ENCODE measurements at places on chromosomes 4 and X.

GRCh38 chr4:99404595-99405287, 30.4 kb downstream of the ADH7 start:
- peak; percentile 7 for DNase-seq

DNA sequence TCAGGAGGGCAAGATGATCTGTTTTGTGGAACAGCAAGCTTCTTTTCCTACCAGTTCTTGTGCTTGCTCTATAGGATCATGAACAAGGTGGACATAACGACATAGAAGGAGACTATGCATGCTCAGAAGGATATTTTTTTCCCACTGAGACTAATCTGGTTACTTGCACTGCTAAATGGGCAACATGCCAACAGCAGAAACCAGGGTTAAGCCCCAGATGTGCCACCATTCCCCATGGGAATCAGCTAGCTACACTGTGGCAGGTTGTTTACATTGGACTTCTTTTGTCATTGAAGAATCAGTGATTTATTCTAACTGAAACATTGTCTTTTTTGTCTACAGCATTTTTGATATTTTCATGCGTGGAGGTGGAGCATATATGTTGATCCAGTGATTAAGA, 165.6 kb downstream of the C4orf33 start:
- DNase-seq: no peak

GRCh38 chrX:78375894-78376293, 48.5 kb upstream of the CYSLTR1 start:
- no peak for DNase-seq

GRCh38 chr4:21013501-21013900, 313.2 kb downstream of the PACRGL start:
- no peak for DNase-seq

- no peak for DNase-seq
Observed at GRCh38 chrX:24480400-24480865, 15.3 kb downstream of the PDK3 start.

DNA sequence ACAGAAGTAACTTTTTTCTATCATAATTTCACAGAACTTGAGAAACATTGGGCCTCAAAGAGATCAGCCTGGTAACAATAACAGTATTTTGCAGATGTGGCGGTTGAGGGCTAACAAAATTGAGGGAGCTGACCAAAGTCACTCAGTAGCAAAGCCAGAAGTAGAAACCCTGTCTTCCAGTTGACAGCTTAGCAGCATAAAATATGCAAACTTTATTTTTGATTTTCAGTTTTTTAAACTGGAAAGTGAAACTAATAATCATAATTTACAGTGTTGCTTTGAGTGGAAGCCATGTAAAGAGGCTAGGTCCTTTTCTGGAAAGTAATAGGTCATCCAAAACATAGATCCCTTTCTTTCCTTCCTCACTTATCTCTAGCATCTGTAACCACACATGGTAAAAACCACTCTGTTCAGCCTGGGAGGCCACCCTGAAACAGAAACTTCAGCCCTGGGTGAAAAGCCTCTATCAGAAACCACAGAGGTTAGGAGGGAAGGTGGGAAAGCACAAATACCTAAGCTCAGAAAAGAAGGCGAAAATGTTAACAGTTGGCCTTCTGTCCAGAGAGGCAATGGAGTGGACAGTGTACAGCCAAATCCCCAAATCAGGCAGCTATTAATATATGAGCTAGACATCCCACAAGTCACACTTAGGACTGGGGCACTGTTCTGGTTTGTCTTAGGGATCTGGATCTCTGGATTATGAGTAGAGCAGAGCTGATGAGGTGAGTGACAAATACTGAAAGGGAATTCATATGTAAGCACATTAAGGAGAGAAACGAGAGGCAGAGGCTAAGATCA, 61.1 kb upstream of the ARSJ start:
- no peak for DNase-seq

DNA sequence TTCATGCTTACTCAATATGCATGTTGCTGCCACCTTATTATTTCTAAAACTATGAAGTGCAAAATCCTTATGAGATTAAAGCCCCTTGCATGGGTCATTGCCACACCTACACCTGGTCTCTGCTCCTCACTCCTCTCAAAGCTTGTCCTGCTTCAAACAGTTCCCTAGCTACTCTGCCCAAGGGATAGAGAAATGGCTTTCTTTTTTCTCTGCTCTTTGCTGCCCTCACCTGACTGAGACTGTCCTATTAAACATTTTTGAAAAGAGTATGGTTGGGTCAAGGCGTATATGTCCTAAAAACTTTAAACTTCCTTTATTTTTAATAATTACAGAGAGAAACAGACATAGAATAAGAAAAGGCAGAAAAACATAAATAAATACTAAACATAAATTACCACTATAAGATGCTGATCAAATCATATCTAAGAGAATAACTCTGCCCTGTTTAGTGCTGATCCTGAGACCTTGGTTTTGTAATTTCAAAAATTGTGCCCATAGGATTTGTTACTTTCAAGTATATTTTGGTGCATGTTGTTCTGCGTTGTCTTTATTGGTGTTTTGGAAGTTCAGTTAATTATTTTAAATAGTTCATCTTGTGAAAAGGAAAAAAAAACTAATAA, 704.9 kb upstream of the PABPC4L start:
- DNase-seq: no peak

- no peak for DNase-seq
Observed at GRCh38 chr4:102787096-102787881, 26.5 kb upstream of the MANBA start.

DNA sequence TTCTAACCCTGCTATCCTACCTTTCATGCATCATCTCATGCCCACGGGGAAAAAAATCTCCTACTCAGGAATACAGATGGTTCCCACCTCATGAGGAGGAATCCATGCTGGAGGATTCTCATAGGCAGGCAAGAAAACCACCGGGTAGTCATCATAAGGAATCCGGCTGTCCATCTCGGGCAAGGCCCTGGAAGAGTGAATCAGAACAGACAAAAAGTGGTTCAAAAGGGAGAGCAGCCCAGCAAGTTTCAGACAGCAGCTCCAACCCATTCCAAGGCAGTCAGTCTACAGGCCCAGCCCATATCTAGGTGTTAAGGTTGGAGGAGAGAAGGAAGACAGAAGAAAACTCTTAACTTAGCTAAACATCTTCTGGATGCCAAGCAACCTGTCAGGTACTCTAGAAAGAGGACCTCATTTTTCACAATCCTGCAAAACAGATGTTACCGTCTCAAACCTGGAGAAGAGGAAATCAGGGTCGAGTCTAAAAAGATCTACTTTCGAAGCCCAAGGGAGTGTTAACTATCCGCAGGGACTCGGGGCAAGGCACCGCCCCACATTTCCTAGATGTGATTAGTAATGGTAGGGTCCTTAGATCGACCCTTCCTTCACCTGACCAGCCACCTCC, 447 bp downstream of the PDZD11 start:
- DNase-seq: no peak

DNA sequence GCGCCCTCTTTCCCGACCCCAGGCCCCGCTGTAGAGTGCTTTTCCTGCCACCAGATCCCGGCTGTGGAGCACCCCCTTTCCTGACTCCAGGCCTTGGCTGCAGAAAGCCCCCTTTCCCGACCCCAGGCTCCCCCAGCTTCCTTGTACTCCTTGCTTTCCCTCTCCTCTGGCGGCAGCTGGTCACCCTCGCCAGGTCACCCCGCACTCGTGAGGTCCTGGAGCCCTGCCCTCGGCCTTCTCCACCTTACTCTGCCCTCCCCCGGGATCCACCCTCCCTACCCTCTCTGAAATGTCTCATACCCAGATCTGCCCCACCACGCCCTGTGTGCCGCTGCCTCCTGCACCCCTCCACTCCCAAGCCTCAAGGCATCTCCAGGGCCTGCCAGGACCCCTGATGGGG, 25.0 kb upstream of the C4orf50 start:
- no peak for DNase-seq

GRCh38 chrX:10811111-10811510, 190.7 kb upstream of the MID1 start:
- DNase-seq: no peak

DNA sequence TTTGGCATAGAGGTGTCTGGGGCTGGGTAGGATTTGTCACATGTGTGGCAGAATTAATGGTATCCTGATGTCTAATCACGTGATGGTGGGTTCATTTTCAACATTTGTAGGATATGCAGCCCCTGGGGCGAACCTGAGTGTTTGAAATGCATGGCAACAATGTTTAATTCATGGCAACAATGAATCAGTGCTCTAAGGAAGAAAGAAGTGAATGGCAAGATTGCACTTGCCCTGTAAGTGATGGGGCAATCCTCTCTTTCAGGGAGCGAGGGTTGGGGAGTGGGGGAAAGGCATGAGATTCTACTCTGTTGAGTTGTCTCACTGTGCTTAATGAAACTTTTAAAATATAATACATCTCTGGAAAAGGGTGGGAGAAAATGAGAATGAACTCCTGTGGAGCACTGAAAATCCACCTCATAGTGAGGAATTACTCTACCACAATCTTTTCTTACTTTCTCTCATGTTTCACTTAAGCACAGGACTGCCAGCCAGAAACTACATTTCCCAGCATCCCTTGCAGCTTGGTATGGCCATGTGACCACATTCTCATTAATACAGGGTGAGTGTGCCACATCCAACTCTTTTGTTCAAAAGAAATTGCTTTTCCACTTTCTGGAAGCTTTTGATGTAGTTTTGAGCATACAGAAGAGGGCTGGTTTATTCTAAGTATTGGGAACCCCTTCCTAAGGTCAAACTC, 64.0 kb upstream of the PGM2 start:
- peak; percentile 3 for DNase-seq

DNA sequence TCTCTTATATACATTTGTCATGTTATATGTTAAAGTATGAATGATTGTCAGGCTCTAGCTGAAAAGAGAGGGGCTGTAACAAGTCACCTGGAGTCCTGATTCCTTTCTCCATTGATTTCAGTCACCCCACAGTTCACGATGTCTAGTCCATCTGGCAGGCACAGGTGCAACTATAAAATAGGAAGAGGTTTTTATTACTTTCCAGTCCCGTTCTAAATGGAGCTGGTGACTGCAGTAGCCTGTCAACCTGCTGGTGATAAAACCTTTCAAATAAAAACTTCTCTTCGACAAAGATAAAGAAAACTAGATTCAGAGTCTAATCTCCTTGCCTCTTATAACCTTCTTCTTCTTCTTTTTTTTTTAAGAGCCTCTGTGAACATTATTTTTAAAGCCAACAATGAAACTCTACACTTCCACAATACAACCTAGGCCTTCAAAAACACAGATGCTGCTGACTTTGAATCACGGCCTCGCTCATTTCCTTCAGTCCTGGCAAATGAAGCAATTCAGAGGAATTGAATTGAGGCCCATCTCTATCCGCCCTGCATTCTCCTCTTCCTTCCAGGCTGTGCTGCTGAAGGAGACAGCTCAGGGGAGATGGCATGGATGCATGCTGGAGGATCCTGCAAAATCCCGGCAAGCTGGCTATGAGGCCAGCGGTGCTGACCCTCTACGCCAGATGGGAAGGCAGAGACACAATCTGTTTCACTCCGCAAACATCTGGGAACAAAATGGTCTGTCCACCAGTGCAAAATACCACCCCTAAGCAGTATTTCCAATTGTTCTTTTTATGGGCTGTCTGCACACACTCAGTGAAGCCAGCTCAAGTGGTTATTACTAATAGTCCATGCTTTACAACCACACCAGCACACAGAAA, 27.3 kb upstream of the CDKN2AIP start:
- no peak for DNase-seq

GRCh38 chr4:23770011-23770410, 119.8 kb downstream of the PPARGC1A start:
- no peak for DNase-seq

- DNase-seq: no peak
Observed at GRCh38 chrX:14802943-14803710, 69.7 kb downstream of the FANCB start.

DNA sequence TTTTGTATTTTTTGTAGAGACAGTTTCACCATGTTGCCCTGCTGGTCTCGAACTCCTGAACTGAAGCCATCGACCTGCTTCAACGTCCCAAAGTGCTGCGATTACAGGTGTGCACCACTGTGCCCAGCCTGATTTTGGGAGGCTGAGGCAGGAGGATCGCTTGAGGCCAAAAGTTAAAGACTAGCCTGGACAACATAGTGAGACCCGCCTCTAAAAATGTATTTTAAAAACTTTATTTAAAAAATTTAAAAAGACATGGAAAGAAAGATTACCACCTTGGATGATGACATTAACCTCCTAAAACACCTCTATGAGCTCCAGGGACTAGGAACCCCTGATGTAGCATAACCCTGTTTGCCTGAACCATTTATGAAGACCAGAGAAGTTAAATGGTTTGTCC, 5.8 kb upstream of the BBS7 start:
- no peak for DNase-seq

- DNase-seq: no peak
Observed at GRCh38 chr4:79141530-79141929, 184.3 kb downstream of the NAA11 start.
